ENCODE measurements at places on chromosomes 1 and 21.

GRCh38 chr1:94668528-94668927 lies 127.0 kb upstream of the F3 start:
- no peak for DNase-seq

- DNase-seq, result no peak
These were observed 20.5 kb upstream of the TENT5B start for GRCh38 chr1:27033043-27033746.

GRCh38 chr21:35792569-35793305 lies 267.6 kb downstream of the SETD4 start:
- no peak for DNase-seq

- DNase-seq, result no peak
These were observed 47.4 kb downstream of the XCL1 start for GRCh38 chr1:168623831-168624230.

- DNase-seq, result peak; percentile 26
These were observed 606 bp downstream of the DENND1B start for GRCh38 chr1:197774466-197775281.

All from T-helper 9 cell (primary cell).